IMR-90 (cell line): ENCODE measurements at places on chromosomes 11 and 22. TPM values are rescaled to one million over a fixed set of nuclear protein-coding genes. Genes with fewer than 3 reads are reported as not detected.
A peak's percentile ranks its signal among the peaks of the same experiment; 100 is the strongest.

DNA sequence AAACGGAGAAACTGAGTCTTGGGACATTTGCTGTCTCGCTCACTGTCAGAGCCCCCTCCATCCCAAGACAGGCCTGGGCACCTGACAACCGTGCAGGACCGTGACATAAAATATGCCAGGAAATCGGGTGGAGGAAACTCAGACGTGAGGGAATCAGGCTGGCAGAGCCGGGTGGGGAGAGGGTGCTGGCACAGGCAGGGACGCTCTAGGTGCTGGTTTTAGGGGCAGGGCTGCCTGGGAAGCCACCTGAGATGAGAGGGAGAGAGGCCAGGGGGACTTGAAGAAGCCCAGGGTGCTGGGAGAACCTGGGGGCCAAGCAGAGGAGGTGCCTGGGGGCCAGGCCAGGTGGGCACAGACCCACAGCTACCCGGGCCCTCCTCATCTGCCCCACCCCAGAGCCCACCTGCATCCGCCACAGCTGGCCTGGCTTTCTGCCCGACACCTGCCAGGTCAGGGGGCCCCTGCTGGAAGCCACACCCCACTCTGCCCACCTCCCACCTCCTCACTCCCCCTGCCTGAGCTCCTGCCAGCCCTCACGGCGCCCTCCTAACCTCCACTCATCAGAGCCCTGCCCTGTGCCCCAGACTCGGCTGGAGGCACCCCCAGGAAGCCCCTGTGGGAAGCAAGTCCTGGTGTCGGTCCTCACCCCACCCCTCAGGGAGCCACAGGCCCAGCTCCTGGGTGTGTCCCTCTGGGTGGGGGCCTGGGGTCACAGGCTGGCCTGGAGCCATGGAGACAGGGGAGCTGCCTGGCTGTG, 27.3 kb upstream of the MUC5AC start:
- H3K4me3 ChIP-seq, result no peak overlapping the region
- H3K27ac ChIP-seq, result no peak overlapping the region
- no peak for DNase-seq
- no peaks in the 10 kb centered on the region for H3K36me3 ChIP-seq

DNA sequence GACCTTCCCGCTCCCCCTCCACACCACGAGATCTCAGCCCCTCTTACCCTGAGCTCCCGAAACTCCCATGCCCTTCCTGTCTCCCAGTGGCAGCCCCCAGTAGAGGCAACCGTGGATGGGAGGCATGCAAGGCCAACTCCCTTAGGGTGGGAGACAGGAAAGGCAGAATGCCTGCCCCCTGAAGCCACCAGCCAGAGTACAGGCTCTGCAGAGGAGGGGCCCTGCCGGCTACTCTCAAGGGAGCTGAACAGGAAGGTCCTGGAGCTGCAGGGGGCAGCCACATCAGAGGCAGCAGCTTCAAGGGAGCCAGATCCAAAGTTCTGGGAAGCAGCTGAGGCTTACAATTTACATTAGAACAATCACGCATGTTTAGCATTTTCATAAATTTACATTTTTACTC, 38.3 kb downstream of the PDE2A start:
- H3K27me3 ChIP-seq, result peaks cover 94% of the 10 kb centered on the region
- no peaks in the 10 kb centered on the region for H3K4me1 ChIP-seq
- no peak overlapping the region for H3K4me3 ChIP-seq
- H3K27ac ChIP-seq, result no peak overlapping the region
- no peaks in the 10 kb centered on the region for H3K36me3 ChIP-seq

DNA sequence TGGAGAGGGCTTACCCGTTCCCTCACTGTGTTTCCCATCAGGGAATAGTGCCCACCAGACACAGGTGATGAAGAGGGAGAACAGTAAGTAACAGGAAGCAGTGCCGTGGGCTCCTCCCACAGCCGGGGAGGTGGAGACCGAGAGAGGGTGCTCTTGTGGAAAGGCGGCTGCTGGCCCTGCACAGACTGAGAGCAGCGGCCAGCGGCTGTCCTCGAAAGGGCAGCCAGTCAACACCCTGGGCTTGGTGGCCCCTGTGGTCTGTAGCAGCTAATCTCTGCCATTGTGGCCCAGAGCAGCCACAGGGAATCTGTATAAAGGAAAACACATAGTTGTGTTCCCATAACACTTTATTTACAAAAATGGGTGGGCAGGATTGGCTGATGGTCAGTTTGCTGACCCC, 121.9 kb downstream of the TBC1D22A start:
- no peaks in the 10 kb centered on the region for H3K27me3 ChIP-seq
- H3K4me3 ChIP-seq, result no peak overlapping the region
- peaks cover 3% of the 10 kb centered on the region; the same call in 1 of the 2 replicates for H3K36me3 ChIP-seq
- H3K4me1 ChIP-seq, result no peaks in the 10 kb centered on the region; the same call in 1 of the 2 replicates
- no peak for DNase-seq
- H3K27ac ChIP-seq, result no peak overlapping the region

The CTSF gene
- total RNA-seq, result 3.6 and 4.1 TPM in 2 replicates

DNA sequence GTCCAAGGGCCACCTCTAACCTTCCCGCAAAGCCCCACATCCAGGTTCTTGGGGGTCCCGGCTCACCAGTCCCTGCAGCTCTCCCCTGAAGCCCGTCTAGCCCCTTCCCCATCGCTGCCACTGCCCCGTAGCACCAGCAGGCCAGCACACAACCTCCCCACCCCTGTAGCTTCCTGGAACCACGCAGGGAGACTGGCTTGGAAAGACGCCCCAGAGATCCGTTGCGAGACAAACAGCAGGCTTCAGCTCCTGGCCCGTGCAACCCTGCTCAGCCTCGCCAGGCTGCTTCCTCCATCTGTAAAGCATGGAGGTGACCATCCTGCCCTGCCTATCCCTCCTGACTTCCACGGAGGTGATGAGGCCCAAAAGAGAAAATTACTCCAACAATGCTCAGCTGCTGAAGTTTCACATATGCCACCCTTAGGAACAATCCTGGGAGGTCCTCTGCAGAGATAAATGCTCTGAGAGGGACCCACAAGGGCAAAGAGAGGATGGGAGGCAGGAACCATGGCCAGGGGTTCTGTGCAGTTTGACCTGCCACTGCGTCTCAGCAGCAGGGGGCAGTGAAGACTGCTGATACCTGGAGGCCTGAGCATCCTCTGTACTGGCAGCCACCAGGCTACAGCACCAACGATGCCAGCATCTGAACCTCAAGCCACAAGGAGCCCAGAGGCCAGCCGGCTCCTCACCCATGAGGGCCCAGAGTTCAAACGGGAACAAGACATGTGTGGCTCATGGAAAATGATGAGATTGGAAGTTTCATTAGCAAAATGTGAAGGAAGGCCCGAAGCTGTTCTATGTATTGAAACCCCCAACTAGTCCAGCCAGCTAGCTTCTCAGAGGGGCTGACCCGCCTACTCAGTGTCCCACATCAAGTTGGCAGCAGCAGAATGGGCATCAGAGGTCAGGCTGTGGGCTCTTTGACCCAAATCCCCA, 16.1 kb downstream of the DGCR2 start:
- no peak overlapping the region for H3K27ac ChIP-seq
- H3K4me1 ChIP-seq, result peaks cover 23% of the 10 kb centered on the region
- H3K4me3 ChIP-seq, result no peak overlapping the region
- no peaks in the 10 kb centered on the region for H3K36me3 ChIP-seq

GRCh38 chr11:132653237-132653636, 879.1 kb downstream of the OPCML start:
- no peaks in the 10 kb centered on the region for H3K27me3 ChIP-seq
- no peak overlapping the region for H3K4me3 ChIP-seq
- DNase-seq, result no peak

DNA sequence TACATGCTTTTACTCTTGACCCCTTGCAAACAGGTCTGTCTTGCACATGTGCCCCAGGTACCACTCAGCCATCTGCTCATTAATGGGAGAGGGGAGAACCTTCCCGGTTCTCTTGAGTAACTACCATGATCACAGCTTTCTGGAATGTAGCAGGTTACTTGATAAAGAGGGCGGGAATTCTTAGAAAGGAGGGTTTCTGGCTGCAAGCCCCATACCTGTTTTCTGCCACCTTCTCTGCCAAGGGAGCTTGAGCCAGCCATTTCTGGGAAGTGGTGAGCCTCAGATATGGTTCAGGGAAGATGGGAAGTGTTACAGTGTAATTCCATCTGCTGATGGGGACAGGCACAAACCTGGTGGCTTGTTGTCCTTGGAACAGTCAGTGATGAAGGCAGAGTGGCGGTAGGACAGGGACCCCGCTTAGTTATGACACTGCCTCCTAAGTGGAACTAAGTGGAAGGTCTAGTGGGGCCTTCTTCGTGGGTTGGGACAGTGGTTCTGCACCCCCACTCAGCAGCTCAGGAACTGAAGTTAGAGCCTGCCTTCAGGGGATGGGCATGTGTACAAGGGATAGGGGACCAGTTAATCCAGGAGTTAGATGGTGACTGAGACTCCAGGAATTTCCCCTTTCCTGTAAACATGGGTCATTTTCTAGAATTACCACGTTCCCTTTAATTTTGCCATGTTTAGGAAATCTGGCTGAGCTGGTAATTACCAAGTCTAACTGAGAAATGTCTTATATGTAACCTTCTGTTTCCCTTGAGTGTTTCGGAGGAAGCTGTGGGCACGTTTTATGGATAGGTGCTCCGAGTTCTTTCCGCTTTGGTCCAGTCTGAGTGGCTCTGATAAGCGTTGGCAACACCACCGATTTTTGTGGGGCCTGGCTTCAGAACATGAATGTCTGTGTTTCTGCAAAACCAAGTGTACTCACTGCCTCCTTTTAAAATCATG, 35.3 kb downstream of the BCR start:
- no peaks in the 10 kb centered on the region for H3K27me3 ChIP-seq
- H3K27ac ChIP-seq, result peak overlapping the region; percentile 85
- H3K4me3 ChIP-seq, result no peak overlapping the region

GRCh38 chr11:28976012-28976800, 868.0 kb downstream of the METTL15 start:
- no peaks in the 10 kb centered on the region; the same call in 1 of the 2 replicates for H3K4me1 ChIP-seq
- H3K27me3 ChIP-seq, result no peaks in the 10 kb centered on the region
- no peak for DNase-seq
- no peaks in the 10 kb centered on the region for H3K36me3 ChIP-seq
- H3K27ac ChIP-seq, result peak overlapping the region; percentile 25; the same call in 1 of the 2 replicates

The MS4A6E gene
- not detected in 2 replicates for total RNA-seq
